ENCODE measurements at places on chromosomes 12 and 14.
A peak's percentile ranks its signal among the peaks of the same experiment; 100 is the strongest.

DNA sequence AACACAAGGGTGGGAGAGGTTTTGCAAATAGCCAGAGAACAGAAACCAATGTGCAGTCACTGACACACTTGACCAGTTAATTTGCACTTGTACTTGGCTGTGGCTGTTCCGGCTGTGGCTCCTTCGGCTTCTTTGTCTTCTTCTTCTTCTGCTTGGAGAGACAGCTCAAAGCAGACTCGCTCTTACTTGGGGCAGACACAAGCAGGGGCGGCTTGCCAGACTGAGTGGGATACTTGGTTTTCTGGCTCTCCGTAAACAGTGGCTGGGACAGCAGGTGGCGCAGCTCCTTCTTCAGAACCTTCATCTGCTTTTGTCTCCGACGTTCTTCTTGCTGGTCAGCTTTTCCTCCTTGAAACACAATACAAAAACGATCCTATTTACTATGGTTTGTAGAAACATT is 25.0 kb downstream of the OTUB2 start:
- DNase-seq = peak; percentile 60

GRCh38 chr12:92624236-92624635 is 78.6 kb upstream of the PLEKHG7 start:
- DNase-seq = peak; percentile 78

GRCh38 chr12:75177997-75178396 is 31.6 kb downstream of the KCNC2 start:
- DNase-seq = peak; percentile 98

DNA sequence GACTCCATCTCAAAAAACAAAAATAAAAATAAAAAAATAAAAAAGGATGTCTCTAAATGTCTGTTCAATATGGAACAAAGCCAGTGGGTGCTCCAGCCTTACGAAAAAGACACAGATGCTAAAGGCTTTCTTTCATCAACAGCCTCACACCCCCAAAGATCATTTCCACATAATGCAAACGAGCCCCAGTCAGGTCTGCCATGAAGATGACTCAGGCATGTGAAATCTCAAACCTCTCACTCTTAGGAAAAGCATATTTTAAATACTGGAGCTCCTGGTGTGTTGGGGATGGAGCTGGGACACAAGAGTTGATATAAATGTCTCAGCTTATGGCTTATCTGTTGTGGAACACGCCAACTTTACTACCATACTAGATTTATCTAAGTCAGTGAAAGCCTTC is 49.9 kb upstream of the PLXNC1 start:
- DNase-seq = peak; percentile 70

DNA sequence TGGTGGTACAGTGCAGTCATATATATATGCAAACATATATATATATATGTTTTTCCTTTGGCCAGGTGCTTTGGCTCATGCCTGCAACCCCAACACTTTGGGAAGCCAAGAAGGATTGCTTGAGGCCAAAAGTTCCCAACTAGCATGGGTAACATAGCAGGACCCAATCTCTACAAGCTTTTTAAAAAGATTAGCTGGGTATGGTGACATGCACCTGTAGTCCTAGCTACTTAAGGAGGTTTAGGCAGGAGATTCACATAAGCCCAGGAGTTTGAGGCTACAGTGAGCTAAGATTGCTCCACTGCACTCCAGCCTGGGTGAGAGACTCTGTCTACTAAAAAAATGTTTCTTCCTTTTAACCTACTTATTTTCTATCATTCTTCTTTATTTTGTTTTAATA is 10.2 kb downstream of the PZP start:
- no peak for DNase-seq

GRCh38 chr14:54803396-54803795 is 99.2 kb downstream of the GCH1 start:
- DNase-seq = no peak

DNA sequence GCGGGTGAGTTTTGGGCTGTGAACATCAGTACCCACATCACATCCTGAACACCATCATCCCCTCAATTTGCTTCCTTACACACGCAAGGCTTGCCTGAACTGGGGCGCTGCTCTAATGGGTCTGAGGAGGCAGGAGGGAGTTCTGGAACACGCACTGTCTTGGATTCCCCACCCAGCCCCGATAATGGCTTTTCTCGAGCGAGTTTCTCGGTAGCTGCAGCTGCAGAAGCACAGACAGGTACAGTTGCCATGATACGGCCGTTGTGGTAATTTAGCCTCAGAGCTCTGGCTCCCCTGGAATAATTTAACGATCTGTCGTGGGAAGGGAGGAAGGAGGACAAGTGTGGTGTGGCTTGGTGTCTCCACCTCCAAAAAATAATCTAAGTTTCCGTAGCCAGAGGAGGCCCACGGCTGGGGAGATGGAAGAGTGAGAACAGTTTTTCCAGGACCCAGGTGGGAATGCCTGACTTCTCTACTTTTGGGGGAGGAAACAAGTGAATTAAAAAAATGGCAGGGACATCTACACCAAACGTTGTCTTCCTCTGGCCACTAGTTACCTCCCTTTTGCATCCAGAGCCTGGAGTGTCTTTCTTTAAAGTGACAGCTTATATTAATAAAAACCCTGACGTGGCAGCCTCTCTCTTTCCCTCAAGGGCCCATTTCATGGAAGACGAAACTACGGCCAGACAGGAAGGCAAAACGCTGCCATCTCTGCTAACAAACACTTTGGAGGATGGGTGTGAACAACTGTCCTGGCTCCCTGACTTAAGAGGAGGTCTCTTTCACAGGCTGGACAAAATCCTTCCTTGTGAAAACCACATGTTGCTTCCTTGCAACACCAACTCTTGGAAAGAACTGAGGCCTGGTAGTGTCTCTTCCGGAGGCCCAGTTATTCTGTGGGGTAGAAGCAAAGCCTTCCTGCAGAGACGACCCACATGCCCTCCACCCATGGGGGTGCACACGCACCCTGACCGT is 84.8 kb downstream of the RBM19 start:
- DNase-seq = no peak

GRCh38 chr14:93950948-93951634 is 23.9 kb downstream of the FAM181A start:
- DNase-seq = no peak

DNA sequence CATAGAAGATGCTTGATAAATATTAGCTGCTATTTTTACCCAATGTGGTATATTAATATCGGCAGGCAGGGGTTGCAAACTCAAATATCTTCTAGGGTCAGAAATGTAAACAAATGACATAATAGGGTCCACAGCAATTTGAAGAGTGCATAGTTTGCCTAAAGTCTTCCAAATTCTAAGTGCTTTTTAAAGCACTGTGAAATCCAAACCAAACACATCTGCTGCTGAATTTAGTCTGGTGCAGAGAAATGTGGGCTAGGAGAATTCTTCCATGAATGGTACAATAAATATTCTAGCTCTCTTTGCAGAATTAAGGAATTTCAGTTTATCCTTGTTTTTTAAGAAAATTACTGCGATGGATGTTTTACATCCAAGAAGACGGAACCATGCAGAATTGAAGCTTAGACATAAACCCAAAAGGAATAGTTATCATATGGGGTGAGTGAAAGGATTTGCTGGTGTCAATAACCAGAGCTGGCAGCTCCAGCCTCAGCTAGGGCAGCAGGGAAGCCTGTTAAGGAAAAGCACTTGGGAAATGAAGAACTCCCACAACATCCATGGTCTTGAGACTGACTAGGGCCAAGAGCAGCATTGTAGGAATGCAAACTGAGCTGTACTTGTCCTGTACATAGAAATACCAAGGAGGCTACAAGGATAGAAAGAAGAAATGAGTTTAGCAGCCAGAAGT is 65.5 kb downstream of the PTPRR start:
- DNase-seq = no peak

GRCh38 chr14:65302571-65303189 is 109.8 kb upstream of the FUT8 start:
- no peak for DNase-seq

DNA sequence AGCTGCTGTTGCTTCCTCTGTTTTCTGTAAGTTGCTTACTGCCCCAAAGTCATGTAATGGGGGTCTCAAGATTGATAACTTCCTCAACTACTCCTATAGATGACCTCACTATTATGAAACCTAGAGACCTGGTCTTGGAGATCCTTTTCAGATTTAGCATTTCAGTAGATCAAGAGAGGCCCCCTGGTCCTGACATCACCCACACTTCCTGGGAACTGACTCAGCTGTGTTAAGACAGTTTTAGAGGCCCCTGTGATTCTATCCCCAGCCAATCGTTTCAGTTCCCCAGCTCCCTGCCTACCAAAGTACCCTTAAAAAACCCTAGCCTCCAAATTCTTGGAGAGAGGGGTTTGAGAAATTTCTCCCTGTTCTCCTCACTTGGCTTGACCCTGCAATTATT is 9.2 kb upstream of the ARG2 start:
- no peak for DNase-seq

DNA sequence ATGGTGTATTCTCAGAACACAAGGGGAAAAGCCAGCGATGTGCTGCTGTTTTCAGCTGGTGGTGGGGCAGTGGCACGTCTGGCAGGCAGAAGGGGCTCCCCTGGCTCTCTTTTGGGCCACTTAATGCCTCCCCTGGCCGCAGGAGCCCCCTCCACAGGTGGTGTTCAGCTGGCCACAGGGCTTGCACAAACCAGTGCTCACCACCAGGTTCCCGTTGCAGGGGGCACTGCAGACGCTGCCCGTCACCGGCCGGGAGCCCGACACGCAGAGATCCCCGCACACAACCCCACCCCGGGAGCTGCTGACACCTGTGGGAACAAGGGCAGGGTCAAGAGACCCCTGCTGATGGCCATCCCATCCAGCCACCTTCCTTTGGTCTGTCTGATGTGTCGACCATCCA is 6.7 kb downstream of the KRT83 start:
- DNase-seq = no peak

- no peak for DNase-seq
These were observed 179.6 kb downstream of the ADGRD1 start for GRCh38 chr12:131133015-131133905.

DNA sequence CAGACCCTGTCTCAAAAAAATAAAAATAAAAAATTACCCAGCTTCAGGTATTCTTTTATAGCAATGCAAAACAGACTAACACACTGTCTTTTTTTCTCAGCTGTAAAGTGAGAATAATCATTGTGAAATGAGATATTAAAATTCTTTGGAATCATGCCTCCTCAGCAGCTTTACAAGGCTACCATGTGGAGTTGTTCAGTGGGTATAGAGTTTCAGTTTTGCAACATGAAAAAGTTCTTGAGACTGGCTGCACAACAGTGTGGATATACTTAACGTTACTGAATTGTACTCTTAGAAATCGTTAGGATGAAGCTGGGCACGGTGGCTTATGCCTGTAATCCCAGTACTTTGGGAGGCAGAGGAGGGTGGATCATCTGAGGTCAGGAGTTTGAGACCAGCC is 15.7 kb upstream of the MAPKAPK5 start:
- no peak for DNase-seq

DNA sequence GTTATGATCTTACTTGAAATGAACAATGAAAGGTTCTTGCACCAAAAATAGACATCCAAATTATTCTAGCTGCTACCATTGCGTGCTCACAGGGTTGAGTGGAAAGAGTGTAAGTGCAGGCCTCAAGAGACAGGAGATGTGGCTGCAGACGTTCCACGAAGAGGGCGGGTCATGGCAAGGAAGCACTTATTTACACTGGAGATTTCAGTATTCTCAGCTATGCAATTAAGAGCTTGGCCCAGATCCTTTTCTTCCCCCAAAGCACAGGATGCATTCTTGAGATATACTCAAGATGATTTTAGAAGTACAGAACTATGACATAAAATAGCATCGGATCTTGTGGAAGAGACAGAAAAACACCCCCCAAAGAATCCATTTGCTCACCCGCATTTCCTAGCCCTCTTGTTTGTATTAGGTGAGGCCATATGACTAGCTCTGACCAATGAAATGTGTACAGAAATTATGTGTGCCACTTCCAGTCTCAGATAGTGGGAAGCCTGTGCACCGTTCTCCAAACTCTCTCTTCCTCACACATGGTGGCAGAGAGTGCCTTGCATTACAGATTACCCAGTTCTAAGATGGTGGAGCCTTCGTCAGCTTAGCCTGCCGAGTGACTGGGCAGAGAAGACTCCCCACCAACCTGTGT is 261.4 kb downstream of the TTC8 start:
- no peak for DNase-seq

DNA sequence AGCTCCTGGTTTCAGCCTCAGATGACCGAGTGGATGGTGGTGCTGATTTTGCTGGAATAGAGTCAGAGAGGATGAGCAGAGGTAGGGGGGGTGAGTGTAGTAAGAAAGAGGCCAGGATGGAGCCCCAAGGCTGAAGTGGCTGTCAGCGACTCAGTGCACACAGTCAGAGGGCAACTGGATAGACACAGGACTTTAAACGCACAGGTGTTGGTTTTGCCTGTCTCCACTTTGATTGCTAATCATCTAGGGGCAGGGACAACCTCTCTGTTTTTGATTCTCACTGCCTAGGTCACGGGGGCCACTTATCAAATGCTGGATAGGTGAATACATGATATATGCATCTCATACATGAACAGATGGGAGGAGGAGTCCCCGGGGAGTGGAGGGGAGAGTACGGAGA is 99.5 kb downstream of the EGLN3 start:
- DNase-seq = no peak

GRCh38 chr14:100221533-100222223 is 17.3 kb upstream of the YY1 start:
- peak; percentile 63 for DNase-seq

GRCh38 chr14:92589213-92589852 is 75.8 kb downstream of the RIN3 start:
- DNase-seq = peak; percentile 62

GRCh38 chr12:6929466-6930452 is 2.0 kb downstream of the ATN1 start:
- no peak for DNase-seq

GRCh38 chr12:84561351-84561750 is 351.2 kb downstream of the SLC6A15 start:
- no peak for DNase-seq

GRCh38 chr12:3242199-3242863 is 165.2 kb downstream of the TSPAN9 start:
- peak; percentile 7 for DNase-seq

GRCh38 chr14:59785629-59786028 is 84.9 kb downstream of the RTN1 start:
- no peak for DNase-seq

DNA sequence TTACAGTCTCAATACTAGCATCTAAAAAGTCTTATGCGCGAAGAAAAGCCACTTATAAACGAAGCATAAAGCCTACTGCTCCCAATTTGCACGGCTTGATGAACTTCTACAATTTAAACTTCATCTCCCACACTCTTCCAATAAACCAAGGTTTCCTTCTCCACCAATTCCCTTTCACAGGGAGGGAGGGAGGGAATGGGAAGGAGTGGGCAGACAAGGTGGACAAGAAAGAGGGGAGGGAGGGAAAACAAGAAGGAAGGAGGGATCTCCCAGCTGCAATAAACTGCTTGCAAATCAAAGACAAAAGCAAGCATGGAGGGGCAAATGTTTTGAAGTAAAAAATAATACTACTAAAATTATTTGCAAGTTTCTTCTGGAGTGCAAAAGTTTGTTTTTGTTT is 64.5 kb downstream of the MED13L start:
- no peak for DNase-seq

- no peak for DNase-seq
These were observed 495.7 kb downstream of the GALC start for GRCh38 chr14:87497301-87497700.

DNA sequence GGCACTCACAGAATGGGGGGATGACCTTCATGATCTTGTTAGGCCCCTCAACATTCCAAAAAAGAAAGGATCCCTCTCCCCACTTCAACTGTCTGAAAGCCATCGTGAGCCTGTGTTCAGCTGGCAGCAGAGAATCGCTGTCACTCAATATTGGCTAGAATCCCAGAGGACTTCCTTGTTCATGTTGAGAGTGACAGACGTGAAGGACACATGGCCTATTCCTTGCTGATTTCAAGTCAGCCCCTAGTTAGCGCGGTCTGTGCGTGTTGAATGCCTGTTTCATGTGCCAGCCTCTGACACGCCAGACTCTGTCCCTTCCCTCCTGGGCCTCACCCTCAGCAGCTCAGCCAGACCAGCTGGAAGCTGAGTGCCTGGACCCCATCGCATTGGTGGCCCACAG is 43.1 kb downstream of the DNAH10 start:
- no peak for DNase-seq

Data from epithelial cell of esophagus (primary cell).